Amygdala (tissue), 56 donors: ENCODE measurements at places on chromosomes 5 and 9.

DNA sequence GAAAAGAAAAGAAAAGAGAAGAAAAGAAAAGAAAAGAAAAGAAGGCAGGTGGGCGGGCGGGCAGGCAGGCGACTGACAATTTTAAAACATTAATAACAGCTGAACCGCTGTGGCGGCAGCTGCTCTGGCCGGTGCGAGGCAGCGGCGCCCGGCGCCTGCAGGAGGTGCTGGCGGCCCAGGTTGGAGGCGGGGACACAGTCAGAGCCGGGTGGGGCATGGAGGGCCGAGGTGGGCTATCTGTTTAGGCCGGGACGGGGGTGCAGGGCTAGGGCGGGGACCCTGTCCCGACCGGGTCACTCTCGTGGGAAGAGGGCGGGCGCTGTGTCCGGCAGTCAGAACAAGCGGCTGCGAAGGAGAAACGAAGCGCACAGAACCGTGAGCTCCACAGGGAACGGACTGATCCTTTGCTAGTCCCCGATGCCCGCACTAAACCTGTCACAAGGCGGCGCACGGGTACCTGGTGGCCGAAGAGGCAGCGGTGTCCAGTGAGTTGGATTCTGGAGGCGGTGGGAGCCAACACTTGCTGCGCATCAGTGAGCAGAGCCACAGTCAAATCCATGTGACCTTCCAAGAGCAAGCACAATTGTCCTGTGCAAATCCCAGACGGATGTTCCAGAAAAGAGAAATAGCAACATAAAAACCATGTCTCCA lies 13.6 kb upstream of the ALDOB start:
- DNase-seq = peak; percentile 75

DNA sequence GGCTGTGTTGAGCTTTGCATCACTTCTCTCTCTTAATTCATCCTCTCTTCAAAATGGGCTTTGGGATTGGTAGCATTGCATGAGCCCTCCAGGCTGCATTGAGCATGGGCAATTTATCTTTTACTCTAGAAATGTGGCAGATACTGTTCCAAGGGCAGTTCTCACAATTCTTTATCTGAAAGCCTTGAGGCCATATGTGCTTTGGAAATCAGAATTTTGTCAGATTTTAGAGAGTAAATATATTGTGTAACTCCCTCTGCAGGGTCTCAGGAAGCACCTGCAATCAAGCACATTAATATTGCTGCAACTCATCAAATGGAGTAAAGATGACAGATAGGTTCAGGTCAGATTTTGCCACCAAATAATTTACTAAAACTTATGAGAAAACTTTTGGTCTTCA lies 17.6 kb downstream of the ALDOB start:
- DNase-seq = no peak

DNA sequence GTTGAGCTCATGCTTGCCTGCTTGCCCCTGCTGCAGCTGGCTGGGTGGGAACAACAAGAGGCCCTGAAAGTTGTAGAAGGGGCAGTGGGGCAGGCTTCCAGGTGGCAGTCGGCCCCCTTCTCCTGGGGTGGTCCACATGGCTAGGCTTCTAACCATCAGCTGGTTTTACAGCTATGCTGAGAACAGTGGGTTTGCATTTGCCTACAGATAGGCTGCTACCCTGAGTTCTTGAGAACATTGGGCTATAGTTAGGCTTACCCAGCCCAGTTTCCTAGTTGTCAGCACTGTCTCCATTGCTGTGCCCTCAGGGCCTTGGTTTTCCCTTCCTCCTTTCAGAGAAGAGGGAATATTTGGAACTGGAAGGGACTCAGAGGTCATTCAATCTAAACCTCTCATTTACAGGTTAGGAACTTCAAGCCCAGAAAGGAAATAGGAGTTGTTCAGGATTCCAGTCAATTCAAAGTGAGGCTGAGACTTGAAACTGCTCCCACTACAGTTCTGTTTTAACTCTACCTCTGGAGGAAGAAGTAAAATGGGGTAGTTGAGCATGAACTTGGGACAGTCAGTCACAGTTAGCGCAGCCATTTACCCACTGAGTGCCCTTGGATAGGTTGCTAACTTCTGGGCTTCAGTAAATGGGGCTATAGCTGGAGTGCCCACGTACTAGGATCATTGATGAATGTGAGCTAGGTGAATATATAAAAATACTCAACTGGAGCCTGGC lies 11.5 kb downstream of the LARP1 start:
- no peak for DNase-seq

GRCh38 chr5:9284781-9285307 lies 261.0 kb downstream of the SEMA5A start:
- DNase-seq = no peak

GRCh38 chr9:137074657-137075274 lies 2.6 kb upstream of the UAP1L1 start:
- no peak for DNase-seq

GRCh38 chr9:124829334-124829669 lies 24.0 kb upstream of the WDR38 start:
- DNase-seq = no peak

- DNase-seq = peak; percentile 71
Measured at GRCh38 chr9:124617477-124618141, 110.4 kb upstream of the NR5A1 start.

GRCh38 chr9:32385152-32385884 lies 875 bp downstream of the ACO1 start:
- DNase-seq = no peak

DNA sequence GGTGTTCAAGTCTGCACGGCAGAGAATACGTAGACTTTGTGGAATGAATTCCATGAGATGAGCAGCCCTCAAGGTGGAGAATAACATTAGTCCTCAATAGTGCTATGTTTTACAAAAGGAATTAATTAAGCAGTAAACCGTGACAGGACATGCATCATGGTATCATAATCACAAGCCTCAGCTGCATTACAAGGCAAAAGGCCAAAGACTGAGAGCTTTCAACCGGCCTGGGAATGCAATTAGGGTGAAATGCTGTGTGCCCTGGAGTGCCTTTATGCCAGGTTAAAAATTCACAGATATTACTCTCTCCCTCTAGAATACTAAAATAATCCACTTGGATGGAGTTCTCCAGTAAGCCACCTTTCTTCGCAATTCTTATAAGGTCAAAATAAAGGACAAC lies 270.6 kb downstream of the MLLT3 start:
- no peak for DNase-seq

DNA sequence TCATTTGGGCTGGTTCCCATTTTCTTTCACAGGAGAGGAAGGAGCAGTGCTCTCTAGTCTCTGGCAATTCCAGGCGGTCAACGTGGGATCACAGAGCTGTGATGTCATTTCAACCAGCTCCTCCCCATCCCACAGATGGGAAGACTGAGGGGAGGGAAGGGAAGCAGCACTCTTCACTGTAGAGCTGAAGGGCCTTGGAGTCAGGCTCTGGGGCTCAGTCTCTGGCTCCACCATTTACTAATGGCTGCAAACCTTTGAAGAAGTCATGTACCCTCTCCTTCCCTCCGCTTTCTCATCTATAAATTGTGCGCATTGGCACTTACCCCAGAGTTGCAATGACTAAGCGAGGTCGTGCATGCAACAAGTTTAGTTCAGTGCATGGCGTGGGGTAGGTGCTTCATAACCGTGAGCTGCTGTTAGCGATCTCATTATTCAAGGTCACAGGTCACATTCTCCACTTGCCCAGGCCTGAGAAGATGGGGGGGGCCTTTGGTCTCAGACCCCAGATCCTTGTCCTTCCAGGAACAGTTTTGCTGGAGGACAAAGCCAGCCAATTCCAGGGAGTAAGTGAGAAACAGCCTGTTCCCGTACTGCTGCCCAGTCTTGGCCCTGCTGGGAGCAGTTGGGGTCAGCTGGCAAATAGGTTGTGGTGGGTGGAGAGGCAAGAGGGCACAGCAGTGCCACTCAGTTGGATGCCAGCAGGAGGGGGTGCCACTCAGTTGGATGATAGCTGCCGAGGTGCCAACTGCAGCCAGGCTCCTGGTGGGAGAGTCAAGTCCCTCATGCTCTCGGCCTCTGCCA lies 136.7 kb downstream of the RGS3 start:
- DNase-seq = no peak

- DNase-seq = no peak
Measured at GRCh38 chr5:149561848-149562247, 10.6 kb upstream of the CSNK1A1 start.

DNA sequence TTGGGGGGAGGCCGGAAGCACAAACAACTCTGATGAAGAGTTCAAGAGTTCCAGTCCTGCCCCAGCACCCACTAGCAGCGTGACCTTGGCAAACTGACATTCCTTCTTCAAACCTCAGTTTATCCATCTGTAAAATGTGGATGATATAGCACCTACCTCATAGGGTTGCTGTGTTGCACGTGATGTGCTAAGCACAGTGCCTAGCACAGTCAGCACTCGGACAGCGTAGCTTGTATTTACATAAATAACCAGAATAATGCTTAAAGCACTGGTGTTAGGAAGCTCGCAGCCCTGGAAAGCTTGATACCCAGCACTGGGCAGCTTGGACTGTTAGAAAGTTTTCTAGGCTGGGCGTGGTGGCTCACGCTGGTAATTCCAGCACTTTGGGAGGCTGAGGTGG lies 5.1 kb downstream of the PKN3 start:
- DNase-seq = no peak

DNA sequence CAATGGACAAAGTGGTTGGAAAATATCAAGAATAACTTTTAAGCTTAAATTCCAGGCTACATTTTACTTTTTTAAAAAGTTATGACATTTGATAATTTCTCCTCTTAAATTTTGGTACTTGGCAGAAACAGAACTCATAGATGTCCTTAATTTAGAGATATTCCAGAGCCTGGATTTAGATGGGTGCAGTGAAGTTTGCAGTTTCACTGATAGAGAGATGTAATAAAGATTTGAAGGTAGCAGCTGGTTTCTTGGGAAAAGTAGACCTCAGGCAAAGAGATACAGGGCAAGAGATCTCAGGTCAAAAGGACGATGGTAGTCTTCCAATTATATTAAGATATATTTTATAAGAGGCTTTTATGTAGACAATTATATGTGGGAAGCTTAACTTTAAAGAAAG lies 134.6 kb downstream of the ISL1 start:
- DNase-seq = no peak

GRCh38 chr9:134211811-134212485 lies 47.6 kb upstream of the RNU6ATAC start:
- no peak for DNase-seq

DNA sequence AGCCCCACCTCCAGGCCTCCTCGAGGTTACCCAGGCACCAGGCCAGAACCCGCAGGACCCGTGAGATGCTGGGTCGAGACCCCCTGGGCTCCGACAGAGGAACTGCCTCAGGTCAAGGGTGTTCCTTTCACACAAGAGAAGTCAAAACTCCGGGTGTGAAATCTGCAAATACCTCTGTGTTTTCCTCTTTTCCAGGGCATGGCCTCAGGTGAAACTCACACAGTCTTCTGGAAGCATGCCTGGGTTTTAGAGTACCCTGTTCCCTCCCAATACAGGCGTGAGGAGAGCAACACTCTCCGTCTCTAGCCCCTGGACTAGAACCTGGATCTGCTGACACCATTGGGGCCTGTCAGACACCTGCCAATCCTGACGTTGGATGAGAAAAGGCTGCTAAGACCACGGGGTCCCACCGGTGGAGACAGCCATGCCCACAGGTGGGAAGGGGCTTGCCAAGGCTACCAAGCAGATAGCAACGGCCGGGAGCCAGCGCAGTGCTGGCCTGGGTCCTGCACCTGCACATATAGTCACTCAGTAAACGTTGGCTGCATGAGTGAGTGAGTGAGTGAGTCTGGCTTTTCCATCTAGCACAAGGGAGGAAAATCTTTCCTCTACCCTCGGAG lies 182.0 kb upstream of the PPP1R26 start:
- no peak for DNase-seq

DNA sequence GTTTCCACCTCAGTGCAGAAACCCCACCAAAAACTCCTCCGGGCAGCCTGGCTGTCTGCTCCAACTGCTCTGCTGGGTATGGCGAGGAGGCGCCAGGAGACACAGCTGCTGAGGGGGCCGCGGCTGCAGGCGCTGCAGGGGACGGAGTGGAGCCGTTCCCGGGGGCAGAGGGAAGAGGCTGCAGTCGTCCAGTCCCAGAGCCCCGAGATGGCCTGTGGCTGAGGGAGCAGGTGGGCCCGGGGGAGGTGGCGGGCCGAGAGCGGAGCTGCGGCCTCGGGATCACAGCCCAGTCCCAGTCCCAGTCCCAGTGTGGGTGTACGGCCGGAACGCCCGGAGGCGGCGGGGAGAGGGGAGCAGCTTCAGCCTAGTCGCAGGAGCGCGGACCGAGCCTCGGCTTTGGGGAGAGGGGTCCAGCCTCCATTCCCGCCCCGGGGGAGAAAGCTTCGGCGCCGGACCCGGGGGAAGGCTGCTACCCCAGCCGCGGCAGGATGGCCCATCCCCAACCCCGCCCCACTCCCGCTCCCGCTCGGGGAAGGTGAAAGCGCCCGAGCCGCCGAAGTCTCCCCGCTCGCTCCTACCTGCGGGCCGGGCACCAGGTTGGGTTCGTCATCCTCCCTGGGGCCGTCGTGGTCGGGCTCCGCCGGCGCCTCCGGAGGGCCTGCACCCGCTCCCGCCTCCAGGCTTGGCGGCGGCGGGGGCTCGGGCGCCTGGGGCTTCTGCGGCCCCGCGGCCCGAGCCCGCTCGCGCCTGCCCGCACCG lies 513 bp downstream of the FAM193B start:
- peak; percentile 12 for DNase-seq

DNA sequence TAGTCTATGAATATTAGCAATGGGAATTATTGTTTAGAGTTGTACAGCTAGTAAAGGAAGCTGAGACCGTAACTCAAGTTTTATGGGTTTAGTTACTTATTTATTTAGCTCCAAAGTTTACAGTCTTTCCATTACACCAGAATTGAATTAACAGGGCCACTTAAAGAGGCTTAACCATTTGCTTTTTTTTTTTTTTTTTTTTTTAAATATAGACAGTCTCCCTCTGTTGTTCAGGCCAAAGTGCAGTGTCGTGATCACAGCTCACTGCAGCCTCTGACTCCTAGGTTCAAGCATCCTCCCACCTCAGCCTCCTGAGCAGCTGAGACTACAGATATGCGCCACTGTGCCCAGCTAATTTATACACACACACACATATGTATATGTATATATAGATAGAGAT lies 1.4 kb upstream of the TTC1 start:
- no peak for DNase-seq

- DNase-seq = no peak
Measured at GRCh38 chr5:69213513-69214215, 21.0 kb upstream of the CDK7 start.

GRCh38 chr5:176369934-176370711 lies 4.8 kb downstream of the ARL10 start:
- no peak for DNase-seq

DNA sequence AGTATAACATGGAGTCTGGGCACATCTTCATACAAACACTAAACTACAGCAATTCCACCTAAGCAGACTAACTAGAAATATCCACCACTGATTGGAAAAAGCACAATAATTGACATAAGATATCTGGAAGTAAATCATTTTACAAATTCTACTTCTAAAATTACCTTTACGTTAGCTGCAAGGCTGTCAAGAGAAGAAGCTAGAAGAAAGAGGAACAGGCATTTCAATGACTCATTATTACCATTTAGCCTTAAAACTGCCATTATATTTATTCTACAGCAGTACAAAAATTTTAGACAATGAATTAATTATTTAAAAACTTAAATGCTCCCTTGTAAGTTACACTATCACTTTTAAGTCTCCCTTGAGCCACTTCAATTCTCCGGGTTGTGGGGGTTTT lies 43.4 kb upstream of the PLPP6 start:
- DNase-seq = no peak
